ENCODE measurements at places on chromosomes 5 and 9.

GRCh38 chr9:34687276-34688030, 3.6 kb downstream of the CCL19 start:
- no peak for DNase-seq

DNA sequence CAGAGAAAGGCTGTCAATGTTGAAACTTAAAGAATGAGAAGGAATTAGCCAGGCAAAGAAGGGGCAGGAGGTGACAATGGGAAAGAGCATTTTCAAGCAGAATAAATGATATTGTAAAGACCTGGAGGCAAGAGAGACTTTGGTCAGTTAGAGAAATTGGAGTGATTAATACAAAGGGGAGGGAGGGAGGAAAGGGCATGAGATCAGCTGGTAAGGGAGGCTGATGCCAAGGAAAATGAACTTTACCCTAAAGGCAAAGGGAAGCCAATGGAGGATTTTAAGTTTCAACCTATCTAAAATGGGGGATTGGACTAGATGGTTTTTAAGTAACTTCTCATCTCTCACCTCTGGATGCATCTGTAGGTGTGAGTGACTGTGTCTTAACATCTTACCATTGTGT, 23.3 kb downstream of the C5 start:
- DNase-seq: no peak

- peak; percentile 7 for DNase-seq
These were observed 7.7 kb downstream of the LPCAT1 start for GRCh38 chr5:1515921-1516571.

- no peak for DNase-seq
These were observed 588.9 kb downstream of the NR2F1-AS1 start for GRCh38 chr5:92992073-92992472.

GRCh38 chr9:120350596-120350995, 229.4 kb downstream of the CDK5RAP2 start:
- no peak for DNase-seq

- no peak for DNase-seq
These were observed 30.6 kb downstream of the STX17 start for GRCh38 chr9:99936947-99937587.

DNA sequence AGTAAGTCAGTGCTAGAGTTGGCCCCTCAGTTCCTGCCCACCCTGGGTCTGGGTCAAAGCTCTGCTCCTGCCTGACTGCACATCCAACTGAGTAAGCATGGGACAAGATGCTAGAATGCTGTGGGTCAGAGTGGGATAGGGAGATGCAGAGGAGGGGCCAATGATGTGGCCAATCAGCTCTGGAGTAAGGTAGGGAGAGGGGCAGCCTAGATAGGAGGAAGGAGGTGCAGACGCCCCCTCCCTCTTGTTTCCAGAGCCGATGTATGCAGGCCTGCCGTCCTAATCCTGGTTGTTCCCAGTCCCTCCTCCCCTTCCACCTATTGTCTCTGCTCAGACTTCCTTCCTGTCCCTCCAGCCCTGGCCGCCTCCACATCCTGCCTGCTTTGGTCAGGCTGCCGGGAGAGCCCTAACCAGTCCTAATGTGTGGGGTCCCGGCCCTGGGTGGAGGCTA, 1.3 kb downstream of the ARAP3 start:
- no peak for DNase-seq

DNA sequence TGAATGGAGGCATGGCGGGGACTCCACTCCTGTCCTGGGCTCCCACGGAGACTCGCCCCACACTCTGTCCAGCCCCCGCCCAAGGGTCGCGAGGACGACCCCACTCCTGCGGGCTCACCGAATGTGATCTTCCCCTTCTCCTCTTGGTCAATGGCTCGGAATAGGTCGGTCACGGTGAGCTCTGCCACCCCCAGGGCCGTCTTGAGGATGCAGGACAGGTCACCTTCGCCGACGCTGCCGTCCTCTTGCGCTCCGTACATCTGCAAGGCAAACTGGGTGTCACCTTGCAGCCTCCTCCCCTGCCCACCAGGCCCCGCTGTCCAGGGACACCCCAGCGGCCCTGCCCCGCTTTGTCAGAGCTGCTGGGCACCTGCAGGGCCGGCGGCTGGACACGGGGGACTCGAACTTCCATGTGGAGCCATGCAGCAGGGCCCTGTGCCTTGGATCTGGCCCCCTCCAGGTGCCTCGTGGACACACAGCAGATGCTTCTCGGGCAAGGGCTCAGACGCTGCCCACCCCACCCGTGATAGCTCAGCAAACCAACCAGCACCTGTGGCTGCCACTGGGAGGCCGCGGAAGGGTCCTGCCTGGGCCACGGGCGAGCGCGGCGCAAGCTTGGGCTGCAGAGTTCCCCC, 21.5 kb upstream of the SLC6A3 start:
- DNase-seq: peak; percentile 9

- DNase-seq: no peak
These were observed 23.8 kb downstream of the DAB2 start for GRCh38 chr5:39400713-39401578.

- DNase-seq: no peak
These were observed 267.1 kb downstream of the NSG2 start for GRCh38 chr5:174312641-174313040.

DNA sequence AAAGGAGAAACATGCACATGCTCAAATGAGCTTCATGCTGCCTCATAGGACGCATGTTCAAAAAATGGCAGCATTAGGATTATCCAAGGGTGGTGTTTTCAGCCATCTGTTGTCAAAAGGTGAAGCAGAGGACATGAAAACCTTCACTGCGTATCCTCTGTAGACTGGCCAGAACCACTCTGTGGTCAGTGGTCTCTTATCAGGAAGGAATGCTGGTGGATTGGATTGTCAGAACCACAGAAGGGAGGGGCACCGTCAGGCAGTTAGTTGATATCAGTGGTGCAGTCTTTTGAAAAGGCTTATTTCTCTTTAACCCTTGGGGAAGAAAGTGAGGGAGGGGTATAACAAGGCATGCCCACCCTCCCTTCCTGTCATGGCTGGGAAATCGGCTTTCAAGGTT, 100.1 kb downstream of the FBXL7 start:
- DNase-seq: no peak

DNA sequence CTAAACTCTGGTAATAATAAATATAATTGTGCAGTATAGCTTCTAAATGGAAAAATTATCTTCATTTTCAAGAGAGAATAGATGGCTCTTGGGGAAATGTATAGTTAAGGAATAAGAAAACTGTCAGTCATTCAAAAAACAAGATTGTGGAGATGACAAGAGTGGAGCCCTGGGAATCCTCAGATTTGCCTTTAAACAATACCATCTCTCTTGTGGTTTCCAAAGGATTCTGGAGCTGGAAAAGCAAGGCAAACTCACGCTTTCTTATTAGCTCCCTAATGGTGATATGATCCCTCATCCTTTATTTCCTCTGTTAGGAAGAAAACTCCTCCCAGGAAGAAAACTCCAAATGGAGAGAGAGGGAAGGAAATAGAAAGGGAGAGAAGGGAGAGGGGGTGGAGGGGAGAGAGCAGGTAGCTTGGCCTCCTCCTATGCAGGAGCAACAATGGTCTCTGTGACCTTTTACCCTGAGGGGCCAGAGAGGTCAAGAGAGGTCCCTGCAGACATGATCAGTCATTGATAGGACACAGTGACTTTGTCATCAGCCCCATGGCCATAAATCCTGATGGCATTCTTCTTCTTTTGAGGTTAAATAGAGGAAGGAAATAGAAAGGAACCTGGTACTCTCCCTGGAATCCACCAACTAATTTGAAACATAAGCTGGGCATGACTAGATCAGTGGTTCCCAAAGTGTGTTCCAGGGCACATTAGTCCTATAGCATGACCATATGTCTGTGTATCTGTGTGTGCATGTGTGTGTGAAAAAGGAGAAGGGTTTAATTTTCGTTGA, 312.2 kb downstream of the ARRDC3 start:
- no peak for DNase-seq

DNA sequence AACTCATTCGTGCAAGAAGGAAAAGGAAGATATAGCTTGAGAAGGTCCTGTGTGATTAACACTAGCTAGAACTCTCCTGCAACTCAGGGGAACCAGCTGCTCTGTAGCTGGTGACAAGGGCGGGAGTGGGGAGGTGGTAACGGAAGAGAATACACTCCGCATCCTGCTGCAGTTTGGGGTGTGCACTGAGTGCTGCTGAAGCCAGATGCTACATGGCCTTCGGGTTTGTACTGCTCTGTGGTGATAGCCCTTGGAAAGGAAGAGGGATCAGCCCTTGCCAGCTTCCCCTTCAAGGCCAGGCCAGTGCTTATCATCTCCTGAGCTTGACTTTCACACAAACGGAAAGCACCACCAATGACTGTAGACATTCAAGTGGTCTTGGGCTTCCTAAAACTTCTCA, 34.3 kb downstream of the FRMD3 start:
- DNase-seq: no peak
